ENCODE measurements at places on chromosomes 12 and 14. TPM values are rescaled to one million over a fixed set of nuclear protein-coding genes. Genes with fewer than 3 reads are reported as not detected.

The STAB2 gene
- total RNA-seq = not detected

The ARHGEF25 gene
- total RNA-seq = 18.1 TPM

The HOXC6 gene
- total RNA-seq = 5.3 TPM

The SYCP3 gene
- not detected for total RNA-seq

The SIRT4 gene
- total RNA-seq = 0.98 TPM

The BMP4 gene
- total RNA-seq = 8.7 TPM

The OR4K5 gene
- not detected for total RNA-seq

The CD69 gene
- total RNA-seq = 0.75 TPM

The ZFC3H1 gene
- 13.7 TPM for total RNA-seq

The AICDA gene
- not detected for total RNA-seq

The TRPV4 gene
- total RNA-seq = 1.6 TPM

The PLEKHG3 gene
- 49.6 TPM for total RNA-seq

The SALL2 gene
- 4.1 TPM for total RNA-seq

The CCDC184 gene
- total RNA-seq = not detected

The FGF6 gene
- total RNA-seq = not detected

The GARIN6 gene
- not detected for total RNA-seq

The SMCO2 gene
- 1.7 TPM for total RNA-seq

The IL26 gene
- not detected for total RNA-seq

The DAO gene
- total RNA-seq = not detected

The CCDC60 gene
- total RNA-seq = not detected
